ENCODE measurements at places on chromosomes 5 and 9.
A peak's percentile ranks its signal among the peaks of the same experiment; 100 is the strongest.

DNA sequence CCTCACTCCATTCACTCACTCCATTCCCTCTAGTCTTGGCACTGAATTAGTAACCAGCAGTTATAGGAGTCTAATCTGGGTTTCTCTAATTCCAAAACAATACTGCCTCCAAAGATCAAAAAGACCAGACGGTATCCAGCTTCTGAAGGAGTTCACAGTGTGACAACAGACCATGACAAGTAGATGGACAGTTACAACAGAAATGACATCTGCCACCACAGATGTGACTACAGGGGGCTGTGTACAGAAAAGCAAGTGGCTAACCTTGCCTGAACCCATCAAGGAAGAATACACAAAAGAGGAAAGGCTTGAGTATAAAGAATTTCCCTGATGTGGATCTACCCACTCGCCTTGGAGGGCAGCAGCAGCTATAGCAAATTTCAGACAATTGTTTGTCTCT is 112.4 kb downstream of the ACTL7B start:
- DNase-seq, result no peak

DNA sequence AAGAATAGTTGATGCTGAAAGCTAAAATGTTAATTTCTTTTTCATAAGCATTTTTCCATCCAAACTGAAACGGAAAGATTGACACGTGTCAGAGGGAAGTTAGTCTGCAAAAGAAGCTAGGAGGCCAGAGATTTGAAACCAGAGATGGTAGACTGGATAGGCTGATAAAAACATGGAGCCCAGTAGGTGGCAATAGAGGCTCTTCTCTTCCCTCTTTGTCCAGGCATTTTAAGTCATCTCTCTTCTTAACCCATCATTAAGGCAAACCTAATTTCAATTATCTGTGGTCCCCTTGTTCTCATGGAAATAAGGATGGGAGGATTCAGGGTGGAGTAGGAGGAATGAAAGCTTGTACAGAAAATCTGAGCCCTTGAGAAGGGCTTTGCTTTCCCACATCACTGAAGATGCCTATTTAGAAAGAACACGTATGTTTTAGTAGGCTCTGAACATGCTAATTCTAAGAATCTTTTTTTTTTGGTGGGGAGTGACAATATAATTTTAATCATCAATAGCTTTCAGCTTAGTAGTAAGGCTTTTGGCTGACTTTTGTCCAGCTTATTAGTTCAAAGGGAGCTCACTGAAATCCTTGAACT is 66.6 kb downstream of the ZNF474 start:
- no peak for DNase-seq

GRCh38 chr5:89758146-89758545 is 651.4 kb downstream of the CETN3 start:
- DNase-seq, result no peak

- peak; percentile 35 for DNase-seq
Observed at GRCh38 chr9:97983589-97984187, 547 bp downstream of the ANP32B start.
